ENCODE measurements at places on chromosomes 2 and 18.

DNA sequence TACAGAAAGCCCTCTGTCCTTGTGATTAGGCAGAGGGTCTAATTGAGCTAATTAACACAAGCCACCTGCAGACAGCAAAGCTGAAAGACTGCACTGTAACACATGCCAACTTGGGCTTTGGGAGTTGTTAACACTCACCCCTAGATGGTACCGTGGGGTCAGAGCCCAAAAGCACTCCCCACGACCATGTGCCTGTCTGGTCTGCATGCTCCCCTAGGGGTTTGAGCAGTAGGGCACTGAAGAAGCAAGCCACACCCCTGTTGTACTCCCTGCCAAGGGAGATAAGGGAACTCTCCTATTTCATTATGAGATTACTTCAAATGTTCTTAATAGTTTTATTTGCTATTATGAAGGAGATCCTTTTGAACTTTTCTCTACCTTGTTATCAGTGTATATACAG is 560.1 kb upstream of the FSHR start:
- DNase-seq = no peak

DNA sequence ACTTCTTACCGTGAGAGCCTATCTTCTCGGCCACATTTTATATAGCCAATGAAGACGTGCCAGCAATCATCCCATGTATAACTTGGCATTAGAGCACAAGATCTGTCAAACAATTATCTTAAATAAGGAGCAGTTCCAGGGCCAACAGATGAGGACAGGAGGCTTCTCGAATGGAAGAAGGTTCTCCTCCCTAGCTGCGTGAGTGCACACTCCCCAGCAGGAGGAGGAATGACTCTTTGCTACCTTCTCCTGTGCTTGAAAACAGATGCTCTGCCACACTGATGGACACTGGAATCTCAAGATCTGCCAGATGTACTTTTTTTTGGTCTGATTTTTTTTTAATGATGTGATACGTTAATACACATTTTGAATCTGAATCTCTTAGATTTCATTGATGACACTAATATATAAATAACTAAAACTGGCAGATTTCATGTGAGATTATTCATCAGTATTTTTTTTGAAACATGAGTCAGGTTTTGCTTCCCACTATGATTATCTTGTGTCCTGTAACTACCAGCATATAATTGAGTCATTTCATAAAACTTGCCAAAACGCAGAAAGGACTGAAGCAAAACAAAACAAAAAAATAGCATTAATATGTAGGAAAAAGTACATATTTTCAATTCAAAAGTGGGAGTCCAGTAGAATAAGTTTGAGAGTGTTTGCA is 626 bp upstream of the VIT start:
- no peak for DNase-seq

DNA sequence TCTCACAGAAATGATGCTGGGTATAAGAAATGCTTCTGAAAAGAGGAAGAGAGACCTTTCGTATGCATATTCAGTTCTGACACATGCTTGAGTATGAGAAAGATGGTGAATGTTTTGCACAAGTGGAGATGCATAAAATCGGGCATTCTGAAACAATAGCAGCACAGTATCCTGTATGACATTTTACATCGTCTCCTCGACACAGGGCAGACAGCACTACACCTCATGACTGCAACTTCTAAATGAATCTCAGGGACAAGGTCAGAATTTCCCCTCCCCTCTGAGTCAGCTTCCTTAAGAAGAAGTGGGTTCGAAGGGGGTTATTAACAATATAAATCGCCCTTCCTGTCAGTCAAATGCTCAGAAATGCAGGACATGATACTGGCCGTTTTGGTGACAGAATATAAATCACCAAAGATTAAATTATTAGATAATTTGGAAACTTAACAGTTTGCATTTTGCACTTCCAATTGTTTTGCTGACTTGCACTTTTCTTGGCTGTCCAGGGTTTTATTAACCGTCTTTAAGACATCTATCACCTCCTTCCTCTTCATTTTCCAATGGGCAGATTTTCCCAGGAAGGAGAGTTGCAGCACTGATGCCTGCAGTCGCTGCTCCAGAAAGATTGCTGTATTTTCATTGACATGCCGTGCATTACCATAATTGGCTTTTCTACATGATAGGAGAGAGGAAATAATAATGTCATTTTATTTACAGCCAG is 57.2 kb downstream of the TSHZ1 start:
- DNase-seq = no peak

DNA sequence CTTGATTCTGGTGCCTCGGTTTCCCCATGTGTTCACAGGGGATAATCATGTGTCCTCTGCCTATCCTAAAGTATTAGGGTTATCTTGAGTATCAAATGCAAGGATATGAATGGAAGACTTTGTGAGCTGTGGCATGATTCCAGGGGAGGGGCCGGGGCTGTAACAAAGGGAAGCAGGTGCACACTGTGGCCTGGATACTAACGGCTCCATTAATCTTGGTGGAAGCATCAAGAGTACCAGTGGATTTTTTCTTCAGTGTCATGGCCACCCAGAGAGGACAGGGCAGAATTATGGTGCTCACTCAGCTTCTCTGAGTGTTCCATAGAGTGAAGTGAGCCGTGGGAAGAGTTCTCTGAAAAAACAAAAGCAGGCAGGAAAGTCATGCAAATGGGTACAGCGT is 320.1 kb downstream of the ALK start:
- no peak for DNase-seq

DNA sequence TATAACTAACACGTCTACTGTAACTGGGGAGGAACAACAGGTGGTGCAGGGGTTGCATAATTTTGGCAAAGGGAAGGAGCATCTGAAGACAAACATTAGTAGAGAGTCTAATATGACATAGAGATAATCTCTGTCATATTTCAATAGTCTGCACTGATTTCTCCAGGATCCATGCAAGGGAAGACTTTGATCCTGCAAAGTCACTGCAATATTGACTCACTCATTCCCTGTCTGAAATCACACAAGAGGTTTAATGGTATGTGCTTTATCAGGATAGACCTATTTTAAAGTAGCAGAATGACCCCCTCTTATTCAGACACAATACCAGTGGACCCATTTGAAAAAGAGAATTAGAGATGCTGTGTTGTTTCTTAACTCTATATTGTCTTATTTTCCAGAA is 98.7 kb upstream of the CAVIN2 start:
- no peak for DNase-seq

GRCh38 chr2:148814143-148814859 is 60.7 kb upstream of the KIF5C start:
- DNase-seq = no peak

GRCh38 chr2:144324446-144325045 is 195.4 kb downstream of the ZEB2 start:
- DNase-seq = no peak

DNA sequence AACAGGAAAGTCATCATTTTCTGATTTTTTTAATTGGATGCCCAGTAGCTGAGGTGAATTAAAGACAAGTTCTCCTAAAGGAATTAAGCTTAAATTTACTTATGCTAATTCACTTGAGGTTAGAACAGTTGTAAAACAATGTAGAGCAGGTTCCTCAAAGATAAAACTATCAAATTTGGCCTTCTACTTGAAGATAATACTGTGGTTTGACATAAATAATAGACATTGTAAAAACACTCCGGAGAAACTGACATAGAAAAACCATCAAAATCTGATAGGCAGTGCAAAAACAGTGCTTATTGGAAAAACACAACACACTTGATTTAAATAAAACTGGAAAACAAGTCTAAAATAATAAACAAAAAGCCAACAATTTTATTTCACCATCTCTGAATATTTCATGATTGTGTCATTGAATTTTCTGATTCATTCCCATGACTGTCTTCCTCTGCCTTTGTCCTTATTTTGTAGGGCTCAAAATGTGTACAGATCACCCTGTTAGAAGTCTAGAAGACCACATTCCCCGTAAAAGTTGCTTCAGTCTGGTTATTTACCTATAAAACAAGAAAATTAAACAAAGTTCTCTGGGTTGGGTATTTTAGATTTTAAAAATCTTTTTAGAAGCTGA is 28.3 kb upstream of the SLC40A1 start:
- DNase-seq = no peak

GRCh38 chr18:60249388-60249787 is 123.2 kb downstream of the MC4R start:
- DNase-seq = no peak

GRCh38 chr2:23211987-23212583 is 172.9 kb upstream of the KLHL29 start:
- DNase-seq = no peak

GRCh38 chr2:159879051-159879604 is 81.1 kb upstream of the CD302 start:
- no peak for DNase-seq

GRCh38 chr2:71929482-71929772 is 218.2 kb downstream of the CYP26B1 start:
- no peak for DNase-seq

GRCh38 chr2:217356142-217356541 is 496.3 kb upstream of the TNP1 start:
- DNase-seq = no peak

DNA sequence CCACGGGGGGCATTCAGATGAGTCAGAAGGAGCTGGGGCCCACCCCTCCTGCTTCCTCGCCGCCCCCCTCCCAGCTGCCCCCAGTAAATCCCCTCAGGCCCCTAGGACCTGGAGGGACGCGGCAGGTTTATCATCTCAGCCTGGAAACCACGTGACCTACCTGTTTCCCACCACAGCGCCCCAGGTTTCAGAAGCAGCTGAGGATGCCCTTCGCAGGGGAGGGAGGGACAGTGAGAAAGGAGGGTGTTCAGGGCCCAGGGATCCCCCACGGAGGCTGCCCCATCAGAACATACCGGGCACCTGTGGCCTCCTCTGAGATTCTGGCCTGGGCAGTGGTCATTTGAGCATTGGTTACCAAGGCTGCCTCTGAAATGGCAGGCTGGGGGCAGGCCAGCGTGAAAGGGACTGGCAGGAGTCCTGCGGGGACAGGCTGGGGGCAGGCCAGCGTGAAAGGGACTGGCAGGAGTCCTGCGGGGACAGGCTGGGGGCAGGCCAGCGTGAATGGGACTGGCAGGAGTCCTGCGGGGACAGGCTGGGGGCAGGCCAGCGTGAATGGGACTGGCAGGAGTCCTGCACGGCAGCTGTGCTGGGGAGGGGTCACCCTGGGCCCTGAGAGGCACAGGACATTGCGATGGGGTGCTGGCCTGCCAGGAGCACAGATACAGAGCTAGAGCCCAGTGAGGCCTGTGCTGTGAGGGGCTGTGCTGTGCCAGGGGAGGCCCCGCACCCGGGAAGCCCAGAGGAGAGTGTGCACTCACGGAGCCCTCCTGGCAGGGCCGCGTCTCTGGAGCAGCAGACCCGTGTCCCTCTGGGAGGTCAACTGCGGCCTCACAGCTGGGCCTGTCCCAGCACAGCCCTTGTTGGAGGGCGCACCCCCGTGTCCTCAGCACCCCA is 1.6 kb downstream of the NEU4 start:
- no peak for DNase-seq

DNA sequence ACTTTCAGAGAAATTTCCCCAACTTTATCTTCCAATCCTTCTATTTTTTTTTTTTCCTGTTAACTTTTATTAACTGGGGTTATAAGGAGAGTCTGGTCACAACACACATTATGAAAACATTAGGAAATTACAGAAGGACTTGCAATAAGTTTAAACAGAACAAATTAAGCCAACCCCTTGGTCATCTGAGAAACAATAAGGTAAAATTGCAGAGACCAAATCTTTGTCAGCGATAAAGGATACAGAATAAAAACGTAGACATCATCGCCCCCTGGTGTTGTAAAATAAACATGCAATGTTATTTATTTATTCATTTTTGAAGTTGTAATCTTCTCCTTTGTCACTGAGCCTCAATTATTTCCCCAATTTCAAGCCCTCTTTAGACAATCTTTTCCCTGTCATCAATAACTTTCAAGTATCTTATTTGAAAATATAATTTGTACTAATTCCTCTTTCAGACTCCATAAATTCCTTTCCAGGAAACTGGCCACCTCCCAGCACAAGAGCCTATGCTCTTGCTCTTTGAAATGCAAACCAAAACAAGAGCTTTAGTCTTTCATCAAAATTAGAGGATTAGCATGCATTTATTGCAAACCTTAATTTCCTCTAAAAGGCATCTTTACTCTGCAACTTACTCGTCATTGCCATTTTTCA is 19.5 kb downstream of the G6PC2 start:
- peak; percentile 1 for DNase-seq

DNA sequence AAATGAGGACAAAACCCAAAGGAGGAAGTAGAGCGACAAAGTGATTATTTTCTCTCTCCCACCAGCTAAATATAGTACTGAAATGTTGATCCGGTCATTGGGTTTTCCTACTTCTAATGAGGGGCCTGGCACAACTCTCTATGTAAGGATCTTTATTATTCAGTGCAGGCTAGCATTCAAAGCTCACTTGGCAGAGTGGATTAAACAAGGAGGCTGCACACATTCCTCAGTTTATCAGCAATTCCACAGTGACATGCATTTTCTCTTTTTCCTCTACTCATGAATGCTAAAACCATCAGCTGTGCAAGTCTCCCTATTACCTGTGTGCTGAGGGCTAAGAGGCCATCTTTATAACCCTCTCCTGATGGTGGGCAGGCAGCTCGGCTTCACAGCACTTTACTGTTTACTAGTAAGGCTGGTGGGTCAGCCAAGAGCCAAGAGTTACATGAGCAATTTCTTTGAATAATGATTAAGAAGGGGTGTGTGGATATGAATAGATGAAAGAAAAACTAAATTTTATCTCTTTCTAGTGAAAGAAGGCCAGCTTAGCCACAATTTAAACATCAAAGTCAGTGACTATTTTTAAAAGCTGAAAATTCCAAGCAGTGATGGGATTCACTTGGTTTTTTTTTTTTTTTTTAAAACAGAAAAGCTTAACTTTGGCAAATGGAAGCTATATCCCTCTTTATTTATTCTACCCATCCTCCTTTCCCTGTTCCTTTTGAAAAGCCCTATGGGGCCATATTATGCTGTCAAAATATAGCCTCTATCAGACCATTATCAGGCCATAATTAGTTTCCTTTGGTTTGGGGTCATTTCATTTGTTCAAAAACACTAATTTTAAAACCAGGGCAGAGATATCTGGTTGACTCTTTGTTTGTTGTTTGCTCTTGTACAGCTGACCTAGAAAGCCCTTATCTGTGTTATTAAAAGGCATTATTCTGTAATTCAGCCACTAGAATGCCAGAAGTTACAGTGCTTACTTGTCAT is 111.0 kb downstream of the RBM43 start:
- DNase-seq = no peak

DNA sequence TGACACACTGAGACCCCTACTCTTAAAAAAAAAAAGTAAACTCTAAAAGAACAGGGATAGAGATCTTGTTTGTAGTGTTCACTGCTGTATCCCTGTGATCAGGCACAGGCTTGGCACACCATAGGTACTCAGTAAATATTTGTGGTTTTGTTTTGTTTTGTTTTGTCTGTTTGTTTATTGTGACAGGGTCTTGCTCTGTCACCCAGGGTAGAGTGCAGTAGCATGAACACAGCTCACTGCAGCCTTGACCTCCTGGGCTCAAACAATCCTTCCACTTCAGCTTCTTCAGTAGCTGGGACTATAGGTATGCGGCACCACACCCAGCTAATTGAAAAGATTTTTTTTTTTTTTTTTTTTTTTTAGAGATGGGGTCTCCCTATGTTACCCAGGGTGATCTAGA is 3.4 kb downstream of the FKBP1B start:
- DNase-seq = no peak

- peak; percentile 23 for DNase-seq
These were observed 70.5 kb upstream of the ZNF516 start for GRCh38 chr18:76565238-76566173.

- no peak for DNase-seq
These were observed 180.4 kb downstream of the TWIST2 start for GRCh38 chr2:239028253-239028619.

Data from NCI-H187 treated with DMSO at 0.1 percent for 48 hours (cell line).